NCI-H1105 (cell line): ENCODE measurements at places on chromosomes 7 and 10.
A peak's percentile ranks its signal among the peaks of the same experiment; 100 is the strongest.

DNA sequence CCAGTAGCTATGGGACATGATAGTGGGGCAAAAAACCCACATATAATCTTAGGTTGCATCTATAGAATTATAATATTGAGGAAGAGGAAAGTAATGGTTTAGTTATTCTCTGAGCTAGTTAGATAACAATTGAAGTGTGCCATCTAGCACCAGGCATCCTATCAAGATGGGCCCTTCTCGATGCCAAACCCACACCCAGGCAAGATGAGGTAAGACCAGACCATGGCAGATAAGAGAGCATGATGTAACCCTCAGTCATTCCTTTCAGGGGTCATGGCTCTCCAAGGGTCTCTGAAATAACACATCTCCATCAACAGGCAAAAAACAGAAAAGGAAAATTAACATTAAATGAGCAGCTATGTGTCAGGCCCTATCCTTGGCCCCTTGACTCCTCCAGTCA, 128.7 kb downstream of the SH3PXD2A start:
- DNase-seq = no peak

DNA sequence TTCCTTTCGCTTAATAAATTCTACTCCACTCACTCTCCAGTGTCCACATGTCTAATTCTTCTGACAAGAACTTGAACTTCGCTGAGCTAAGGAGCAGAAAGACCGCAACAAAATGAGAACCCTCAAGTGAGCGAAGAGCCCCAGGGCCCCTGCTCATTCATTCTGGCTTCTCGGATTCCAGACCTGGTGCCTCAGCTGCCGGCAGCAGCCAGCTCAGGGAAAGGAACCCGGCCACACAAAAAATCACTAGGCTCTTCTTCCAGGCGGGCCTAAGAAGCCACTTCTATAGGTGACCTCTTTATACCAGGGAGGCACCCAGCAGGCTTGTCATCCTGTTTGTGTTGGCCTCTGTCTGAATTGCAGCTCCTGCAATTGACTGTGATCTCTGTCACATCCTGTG, 33.3 kb downstream of the OTUD1 start:
- no peak for DNase-seq

DNA sequence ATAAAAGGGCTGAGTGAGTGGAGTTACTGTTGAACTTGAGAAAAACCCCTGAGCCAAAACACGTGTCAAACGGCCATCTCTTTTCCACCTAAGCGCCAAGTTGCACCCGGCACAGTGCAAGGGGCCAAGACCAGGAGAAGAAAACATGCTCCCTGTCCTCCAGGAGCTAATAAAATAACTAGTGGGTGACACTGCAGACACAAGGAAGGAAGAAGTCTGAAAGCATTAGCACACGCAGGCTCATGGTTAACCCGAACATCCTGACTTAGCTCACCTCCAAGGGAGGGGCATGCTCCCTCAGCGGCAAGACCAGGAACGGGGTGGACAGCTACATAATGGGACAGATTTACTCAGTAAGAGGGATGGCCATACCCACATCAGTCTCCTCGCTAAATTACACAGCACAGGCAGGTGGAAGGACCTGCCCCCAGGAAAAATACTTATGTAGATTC, 65.0 kb downstream of the PIP4K2A start:
- DNase-seq = no peak

DNA sequence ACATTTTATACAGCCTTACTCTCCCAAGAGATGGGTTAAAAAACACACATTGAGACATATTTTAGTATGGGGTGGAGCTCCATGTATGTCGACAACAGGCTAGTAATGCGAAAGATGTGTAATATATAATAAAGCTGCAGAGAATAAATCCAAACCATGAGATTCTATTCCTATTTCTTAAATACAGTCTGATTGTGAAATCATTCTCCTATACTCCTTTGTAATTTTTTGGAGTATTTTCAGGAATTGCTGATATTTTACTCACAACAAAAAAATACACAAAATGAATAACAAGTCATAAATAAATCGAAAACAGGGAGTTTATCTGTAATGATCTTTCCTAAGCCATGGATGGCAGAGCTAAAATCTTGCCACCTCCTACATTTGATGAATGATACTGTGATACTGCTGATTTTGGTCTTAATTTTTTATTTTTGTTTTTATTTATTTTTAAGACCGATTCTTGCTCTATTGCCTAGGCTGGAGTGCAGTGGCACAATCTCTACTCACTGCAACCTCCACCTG, 173.5 kb upstream of the KLF6 start:
- DNase-seq = no peak

GRCh38 chr10:125521721-125522680, 161.0 kb downstream of the TEX36 start:
- no peak for DNase-seq

- DNase-seq = no peak
Observed at GRCh38 chr7:131189488-131189887, 138.2 kb upstream of the MKLN1 start.

GRCh38 chr7:55770778-55771177, 91.8 kb downstream of the SEPTIN14 start:
- no peak for DNase-seq

GRCh38 chr7:39428221-39428620, 138.0 kb upstream of the YAE1 start:
- no peak for DNase-seq

DNA sequence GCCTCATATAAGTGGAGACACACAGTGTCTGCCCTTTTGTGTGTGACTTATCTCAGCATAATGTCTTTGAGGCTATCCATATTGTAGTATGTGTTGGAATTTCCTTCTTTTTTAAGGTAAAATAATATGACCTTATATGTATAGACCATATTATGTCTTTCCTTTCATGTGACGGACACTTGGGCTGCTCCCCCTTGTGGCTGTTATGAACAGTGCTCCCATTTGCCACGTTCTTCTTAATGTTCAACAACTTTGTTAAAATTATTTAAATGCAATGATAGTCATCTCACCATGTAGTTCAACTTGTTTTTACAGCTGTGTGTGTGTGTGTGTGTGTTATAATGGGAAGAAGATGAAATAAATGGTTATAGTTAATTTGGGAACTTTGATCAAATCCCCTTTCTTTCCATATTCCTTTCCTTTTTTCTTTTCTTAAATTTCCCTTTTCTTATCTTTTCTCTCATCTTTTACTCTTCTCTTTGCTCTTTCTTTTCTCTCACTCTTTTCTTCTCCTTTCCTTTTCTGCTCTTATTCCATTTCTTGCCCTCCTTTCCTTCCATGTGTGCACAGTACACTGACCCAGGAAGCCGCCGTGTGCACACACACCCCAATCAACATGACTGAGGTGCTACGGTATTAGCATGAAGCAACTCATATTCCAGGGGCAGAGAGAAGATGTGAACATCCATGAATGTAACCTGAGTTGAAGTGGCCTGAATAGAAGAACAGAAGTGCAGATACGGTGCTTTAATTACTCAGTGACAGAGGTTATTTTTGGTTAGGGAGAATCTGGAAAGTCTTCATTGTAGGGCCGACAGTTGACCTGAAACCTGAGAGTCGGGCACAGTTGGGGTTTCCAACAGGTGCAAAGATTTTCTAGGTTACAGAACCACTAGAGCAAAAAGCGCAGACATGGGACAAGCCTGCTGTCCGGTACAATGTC, 596.6 kb downstream of the SDK1 start:
- peak; percentile 41 for DNase-seq

- DNase-seq = no peak
Observed at GRCh38 chr7:1920266-1920681, 250.2 kb downstream of the ELFN1 start.

GRCh38 chr7:129667116-129667515, 55.6 kb downstream of the NRF1 start:
- no peak for DNase-seq

GRCh38 chr10:101691081-101691480, 3.9 kb downstream of the FBXW4 start:
- DNase-seq = no peak

DNA sequence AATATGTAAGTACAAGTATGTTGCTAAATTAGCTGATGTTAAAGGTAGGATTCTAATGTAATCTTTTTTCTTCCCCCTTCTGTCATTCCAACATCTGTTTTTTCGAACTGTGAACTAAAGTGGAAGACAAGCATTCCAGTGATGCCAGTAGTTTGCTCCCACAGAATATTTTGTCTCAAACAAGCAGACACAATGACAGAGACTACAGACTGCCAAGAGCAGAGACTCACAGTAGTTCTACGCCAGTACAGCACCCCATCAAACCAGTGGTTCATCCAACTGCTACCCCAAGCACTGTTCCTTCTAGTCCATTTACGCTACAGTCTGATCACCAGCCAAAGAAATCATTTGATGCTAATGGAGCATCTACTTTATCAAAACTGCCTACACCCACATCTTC, 62.7 kb downstream of the WAC start:
- no peak for DNase-seq

- no peak for DNase-seq
Observed at GRCh38 chr7:53101026-53101425, 65.6 kb downstream of the POM121L12 start.

- DNase-seq = no peak
Observed at GRCh38 chr10:119680650-119681081, 29.5 kb downstream of the BAG3 start.

DNA sequence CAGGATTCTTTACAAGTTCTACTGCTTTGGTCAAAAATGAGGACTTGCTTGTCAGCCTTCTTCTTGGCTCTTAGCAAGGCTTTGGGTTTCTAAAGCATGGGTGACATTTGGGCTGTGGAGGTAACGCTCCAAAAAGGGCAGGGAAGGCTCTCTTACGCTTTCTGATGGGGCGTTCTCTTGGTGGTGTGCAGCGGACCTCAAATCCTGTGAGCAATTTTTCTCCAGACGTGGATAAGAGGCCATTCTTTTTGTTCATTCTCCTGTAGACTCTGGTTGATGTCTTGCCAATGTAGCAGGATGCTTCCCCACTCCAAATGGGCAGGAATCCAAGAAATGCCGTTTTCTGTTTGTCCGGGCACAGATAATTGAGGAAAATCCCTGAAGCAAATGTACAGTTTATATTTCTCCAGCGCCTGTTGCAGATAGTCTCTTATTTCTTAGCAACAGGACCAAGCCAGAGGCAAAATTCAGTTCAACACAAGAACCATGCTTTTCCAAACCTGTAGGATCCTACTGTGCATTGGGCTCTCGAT, 138.4 kb upstream of the NFE2L3 start:
- DNase-seq = peak; percentile 53

DNA sequence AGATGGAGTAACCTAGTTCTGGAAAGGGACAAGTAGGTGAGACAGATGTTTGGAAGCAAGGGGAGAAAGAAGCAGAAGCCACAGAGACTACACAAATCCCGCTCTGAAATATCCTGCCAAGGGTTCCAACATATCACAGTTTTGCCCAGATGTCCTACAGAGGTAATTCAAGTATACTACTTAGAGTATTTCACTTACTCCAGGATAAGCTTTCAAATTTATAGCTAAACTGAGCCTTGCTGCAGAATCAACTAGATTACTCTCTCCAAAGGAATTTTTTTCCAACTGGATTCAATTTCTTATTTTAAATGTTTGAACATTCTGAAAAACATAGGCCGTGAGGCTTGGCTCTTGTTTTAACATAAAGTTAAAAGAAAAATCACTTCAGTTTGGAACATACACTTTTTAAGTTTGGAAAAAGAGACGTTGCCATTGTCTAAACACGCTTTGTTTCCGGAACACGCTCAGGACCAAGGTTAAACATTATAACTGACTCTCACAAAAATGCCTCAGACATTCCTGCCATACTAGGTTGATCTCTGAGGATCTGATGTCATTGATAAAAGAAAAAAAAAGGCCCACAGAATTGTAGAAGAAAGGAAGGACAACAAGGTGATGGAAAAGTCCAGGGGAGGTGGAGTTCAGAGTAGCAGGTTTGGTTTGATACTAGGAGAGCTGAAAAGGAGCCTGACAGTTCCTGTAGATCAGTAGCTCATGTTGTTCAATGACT, 74.8 kb downstream of the FAM185A start:
- no peak for DNase-seq

- DNase-seq = no peak
Observed at GRCh38 chr10:115422624-115423023, 329.5 kb downstream of the ATRNL1 start.

DNA sequence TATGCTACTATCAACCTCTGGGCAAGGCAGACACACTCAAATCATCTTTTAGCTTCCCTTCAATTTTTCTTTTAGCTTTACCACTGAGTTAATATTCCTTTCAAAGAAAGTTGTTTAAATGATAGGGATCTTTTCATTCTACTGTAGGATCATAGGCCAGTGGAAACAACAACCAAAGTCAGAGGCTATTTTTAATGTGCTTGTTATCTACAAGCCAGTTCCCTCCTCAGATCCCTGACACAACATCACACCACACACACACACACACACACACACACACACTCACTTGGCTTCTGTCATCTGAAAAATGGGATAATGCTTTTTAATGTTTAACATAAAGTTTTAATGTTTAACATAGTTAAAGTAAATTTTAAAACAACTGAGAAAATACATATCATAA, 106.7 kb upstream of the CAV2 start:
- no peak for DNase-seq

DNA sequence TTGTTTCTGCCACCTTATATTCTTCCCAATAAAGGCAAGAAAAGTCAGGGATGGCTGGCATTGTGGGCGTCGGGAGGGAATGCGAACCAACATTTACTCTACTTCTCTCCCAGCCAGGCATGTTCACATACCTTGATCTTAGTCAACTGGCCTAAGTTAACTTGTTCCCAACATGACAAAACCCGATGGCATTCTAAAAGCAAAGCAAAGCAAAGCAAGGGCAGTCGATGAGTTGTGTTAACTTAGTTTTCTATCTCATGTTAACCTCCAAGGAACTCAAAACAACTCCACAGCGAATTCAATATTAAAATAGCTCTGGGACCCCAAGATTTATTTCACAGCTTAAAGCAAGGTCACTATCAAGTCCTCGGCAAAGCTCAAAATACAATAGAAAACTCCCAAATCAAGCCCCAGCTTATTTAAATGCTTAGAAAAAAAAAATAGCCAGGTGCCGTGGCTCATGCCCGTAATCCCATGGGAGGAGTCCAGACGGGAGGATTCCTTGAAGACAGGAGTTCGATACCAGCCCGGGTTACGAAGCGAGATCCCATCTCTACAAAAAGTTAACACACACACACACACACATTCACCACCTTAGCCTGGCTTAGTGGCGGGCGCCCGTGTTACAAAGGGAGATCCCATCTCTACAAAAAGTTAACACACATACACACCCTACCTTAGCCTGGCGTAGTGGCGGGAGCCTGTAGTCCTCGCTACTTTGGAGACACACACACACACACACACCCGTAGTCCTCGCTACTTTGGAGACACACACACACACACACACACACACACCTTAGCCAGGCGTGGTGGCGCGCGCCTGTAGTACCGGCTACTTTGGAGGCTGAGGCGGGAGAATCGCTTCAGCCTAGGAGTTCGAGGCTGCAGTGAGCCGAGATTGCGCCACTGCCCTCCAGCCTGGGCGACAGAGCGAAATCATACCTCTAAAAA, 901 bp upstream of the CCNY start:
- DNase-seq = no peak

GRCh38 chr7:39758234-39758970, 135.0 kb downstream of the RALA start:
- DNase-seq = no peak
